Activated CD8-positive, alpha-beta memory T cell treated with anti-CD3 and anti-CD28 coated beads for 1 hour (primary cell): ENCODE measurements at places on chromosomes 16 and 17.

DNA sequence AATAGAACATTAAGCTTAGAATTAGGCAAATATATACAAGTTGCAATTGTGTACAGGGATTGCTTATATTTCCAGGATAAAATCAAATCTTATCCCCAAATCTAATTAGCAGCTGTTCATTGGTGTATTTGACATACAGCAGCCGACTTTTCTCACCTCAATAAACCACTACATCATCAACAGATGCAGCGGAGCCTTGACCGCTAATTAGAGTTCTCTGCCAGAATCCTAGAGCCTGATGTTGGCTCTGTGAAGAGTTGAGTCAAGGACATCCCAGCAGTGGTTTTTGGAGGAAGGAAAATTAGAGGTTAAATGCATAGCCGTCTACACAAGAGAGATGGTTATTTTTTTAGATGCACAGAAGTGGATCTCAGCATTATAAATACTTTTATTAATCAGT, 221.9 kb upstream of the CACNG5 start:
- no peak for DNase-seq

DNA sequence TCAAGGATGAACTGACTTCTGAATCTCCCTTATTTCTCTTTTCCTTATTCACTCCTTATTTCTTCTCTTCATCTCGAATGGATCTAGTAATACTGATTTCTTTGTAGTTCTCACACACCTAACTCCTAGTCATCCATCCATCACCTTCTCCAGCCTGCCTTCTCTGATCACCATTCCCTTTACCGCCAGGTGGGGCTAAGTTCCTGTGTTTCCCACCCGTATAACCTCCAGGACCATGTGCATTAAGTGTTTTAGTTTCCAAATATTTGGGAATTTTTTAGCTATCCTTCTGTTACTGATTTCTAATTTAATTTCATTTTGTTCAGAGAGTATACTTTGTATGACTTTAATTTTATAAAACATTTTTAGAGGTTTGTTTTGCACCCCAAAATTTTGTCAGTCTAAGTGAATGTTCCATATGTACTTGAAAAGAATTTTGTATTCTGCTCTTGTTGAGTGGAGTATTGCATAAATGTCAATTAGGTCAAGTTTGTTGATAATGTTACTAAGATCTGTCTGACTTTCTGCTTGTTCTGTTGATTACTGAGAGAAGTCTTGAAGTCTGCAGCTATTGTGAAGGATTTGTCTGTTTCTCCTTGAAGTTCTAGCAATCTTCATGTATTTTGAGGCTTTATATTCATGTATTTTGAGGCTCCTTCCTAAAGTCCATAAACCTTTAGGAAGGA, 8.8 kb downstream of the BPTF start:
- no peak for DNase-seq

DNA sequence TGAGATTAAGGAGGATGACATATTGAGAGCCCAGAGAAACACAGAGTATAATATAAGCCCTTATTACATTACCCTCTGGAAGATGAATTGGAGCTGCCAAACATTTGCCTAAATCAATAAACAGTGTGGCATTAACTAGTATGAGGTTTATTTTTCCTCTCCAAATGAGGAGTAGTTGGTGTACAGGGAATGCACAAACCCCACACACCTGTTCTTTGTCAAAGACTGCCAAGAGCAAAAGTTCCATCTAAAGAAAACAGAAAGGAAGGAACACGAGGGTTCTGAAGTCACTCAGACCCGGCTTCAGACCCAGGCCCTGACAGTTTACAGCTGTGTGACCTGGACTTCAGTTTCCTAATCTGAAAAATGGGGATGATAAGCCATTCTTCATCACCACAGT, 138.1 kb downstream of the SHISA9 start:
- DNase-seq, result no peak

GRCh38 chr16:16073001-16073545, 123.7 kb downstream of the ABCC1 start:
- no peak for DNase-seq

GRCh38 chr16:16868727-16869126, 489.8 kb downstream of the NPIPA7 start:
- no peak for DNase-seq

GRCh38 chr17:39769974-39770587, 32.3 kb downstream of the GRB7 start:
- DNase-seq, result no peak

- DNase-seq, result no peak
Measured at GRCh38 chr16:7330709-7331108, 1.9 kb upstream of the RBFOX1 start.

DNA sequence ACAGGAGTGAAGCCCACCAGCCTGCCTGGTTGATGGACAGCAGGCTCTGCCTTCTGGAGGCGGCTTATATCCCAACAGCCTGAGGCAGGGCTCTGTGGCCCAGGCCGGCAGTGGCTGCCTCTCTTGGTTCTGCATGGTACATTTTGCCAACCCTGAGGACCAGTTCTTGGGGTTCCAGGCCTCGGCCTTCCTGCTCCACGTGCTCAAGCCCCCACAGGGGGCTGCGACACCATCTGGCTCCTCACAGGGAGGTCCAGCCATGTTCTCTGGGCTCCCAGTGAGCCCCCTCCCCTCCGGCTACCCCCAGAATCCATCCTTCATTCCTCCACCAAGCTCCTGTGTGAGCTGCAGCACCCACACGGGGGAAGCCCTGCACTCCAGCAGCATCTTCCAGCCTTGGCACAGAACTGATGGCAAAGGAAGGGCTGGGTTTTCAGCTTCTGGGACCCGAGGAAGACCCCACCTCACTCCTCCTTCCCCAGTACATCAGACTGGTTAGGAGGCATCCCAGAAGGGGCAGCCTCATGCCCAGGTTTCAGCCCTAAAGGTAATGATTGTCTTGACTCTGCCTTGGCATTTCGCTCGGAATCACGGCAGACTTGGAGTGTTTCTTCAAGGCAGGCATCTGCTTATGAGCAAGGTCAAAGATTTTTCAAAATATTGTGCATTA, 231.2 kb downstream of the CPPED1 start:
- no peak for DNase-seq

- no peak for DNase-seq
Measured at GRCh38 chr16:8998108-8998507, 34.4 kb upstream of the USP7 start.
